ENCODE measurements at places on chromosomes 1 and 21.

DNA sequence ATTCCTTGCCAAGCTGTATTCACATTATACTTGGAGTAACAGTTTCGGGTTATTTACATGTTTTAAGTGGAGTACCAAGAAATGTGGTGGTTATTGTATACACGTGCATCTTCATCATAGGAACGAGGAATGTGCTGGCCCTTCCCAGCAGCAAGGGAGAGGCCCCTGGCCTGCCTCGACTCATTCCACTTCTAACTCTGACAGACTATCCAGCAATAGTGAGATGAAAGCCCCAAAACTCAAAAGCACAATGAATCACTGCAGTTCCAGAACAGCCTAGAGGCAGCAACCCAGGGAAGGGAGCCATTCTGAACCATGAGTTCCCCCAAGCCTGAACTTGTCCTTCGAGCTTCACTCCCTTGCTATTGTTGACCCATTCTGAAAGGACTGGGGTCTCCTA, 23.1 kb downstream of the FAM89A start:
- no peak for DNase-seq

- no peak for DNase-seq
Observed at GRCh38 chr1:72051538-72051937, 230.8 kb downstream of the NEGR1 start.

DNA sequence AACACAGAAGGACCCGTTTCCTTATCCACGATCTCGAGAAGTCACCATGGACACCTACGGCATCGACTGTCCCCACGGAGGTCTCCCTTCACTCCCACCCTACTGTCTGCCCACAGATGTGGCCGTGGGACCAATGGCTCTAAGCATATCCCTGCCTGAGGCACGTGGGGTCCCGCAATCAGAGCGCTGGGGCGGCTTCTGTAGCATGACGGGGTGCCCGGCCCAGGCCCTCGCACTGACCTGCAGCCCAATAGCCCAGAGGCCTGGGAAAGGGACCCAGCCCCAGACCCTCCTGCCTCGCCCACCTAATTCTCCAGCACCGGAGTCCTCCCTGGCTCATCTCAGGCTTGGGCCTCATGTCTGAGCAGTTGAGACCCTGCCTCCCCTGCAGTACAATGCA, 132.5 kb downstream of the NPHP4 start:
- no peak for DNase-seq

DNA sequence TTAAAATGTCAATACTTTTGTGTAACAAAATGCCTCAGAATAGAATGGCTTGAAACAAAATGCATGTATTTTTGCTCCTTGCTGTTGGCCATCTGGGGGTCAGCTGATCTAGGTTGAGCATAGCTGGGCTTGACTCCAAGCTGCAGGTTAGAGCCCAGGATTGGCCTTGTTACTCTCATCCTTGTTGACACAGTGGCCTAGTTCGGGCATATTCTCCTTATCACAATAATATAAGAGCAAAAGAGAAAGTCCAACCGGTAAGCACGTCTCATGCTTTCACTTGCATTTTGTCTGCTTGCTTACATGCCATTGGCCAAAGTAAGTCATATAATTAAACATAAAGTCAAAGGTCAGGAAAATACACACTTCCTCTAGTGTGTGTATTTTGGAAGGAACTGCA, 456.2 kb downstream of the KCNT2 start:
- no peak for DNase-seq

GRCh38 chr21:43323244-43324005, 103.5 kb downstream of the SIK1 start:
- no peak for DNase-seq
